ENCODE measurements at places on chromosomes 5 and 9.

GRCh38 chr9:127380479-127380878 is 16.5 kb upstream of the SLC2A8 start:
- DNase-seq, result no peak

DNA sequence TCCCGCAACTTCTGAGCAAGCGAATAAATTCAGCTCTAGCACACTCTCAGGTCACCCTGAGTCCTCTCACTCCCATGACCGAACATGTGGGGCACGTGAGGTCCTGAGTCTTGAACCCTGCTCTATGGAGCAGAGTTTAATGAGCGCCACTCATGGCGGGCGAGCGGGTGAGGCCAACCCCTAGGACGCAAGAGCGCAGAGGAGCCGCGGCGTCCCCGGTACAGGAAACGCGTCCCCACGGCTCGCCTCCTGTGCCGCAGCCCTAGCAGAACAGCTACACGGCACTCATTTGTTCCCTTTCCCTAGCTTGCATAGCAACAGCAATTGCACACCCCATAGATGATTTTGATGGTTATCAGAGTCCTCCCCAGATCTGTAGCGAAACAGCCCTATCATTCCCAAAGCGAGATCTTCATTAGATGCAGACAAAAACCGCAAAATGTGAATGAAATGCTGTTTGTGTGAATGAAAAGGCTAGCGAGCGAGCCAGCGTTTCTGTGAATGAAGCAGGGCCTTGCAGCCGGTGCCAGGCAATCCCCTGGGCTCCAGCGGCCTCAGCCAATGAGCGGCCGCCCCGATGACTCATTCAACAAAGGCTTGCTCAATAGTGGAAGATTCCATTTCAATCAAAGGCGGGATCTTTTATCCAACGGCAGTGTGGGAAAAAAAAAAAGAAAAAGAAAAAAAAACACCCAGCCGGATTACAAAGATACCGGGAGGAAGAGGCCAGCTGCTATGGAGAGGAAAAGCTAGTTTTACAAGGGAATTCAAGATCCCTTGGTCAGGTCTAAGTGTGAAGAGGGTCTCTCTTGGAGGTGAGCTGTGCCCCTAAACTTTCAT is 1.5 kb upstream of the SHC3 start:
- DNase-seq, result no peak

GRCh38 chr5:126967808-126968466 is 62.4 kb downstream of the MARCHF3 start:
- DNase-seq, result no peak

- no peak for DNase-seq
Observed at GRCh38 chr5:59767211-59767605, 126.3 kb downstream of the PDE4D start.

- peak; percentile 26 for DNase-seq
Observed at GRCh38 chr5:95822043-95822541, 434 bp downstream of the GLRX start.

DNA sequence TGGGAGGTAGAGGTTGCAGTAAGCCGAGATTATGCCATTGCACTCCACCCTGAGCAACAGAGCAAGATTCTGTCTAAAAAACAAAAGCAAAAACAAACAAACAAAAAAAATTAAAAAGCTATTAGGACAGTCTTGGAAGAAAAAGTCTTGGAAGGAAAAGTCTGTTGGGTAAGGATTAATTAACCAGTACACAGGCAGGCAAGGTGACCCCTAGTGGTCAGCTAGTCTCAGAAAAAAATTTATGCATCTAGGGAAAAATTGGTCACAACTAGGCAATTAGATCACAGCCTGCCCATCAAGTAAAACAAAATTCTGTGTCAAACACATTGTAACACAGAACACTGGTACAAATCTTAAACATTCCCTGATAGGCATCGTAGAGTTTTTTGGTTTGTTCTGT is 6.7 kb upstream of the ANKRD18B start:
- DNase-seq, result no peak

- DNase-seq, result no peak
Observed at GRCh38 chr9:114092336-114092735, 6.8 kb downstream of the KIF12 start.

DNA sequence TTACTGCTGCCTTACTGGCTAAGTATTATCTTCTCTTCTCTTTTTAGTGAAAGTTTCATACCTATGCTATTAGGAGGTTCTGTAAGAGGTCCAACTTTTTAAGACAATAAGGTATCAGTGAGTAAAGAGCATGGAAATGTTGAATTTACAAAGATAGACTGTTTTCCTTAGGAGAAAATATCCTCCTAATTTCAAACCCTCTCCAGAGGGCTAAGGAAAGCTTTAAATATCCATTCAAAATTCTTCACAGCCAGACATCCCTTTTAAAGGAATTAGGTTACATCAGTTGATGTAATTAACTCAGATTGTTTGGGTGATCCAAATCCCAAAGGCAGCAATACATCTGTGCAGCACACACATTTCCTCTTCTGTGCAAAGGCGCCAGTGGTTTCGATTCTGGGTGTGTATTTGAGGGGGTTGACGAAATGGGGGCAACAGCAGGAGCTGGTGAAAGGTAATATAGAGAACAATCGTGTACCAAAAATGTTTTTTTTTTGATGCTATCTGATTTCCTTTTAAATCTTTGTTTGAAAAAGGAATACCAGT is 273.8 kb upstream of the RPS23 start:
- DNase-seq, result no peak

GRCh38 chr5:96626956-96627355 is 35.2 kb upstream of the CAST start:
- no peak for DNase-seq

GRCh38 chr5:8825139-8825757 is 720.6 kb downstream of the SEMA5A start:
- DNase-seq, result no peak

DNA sequence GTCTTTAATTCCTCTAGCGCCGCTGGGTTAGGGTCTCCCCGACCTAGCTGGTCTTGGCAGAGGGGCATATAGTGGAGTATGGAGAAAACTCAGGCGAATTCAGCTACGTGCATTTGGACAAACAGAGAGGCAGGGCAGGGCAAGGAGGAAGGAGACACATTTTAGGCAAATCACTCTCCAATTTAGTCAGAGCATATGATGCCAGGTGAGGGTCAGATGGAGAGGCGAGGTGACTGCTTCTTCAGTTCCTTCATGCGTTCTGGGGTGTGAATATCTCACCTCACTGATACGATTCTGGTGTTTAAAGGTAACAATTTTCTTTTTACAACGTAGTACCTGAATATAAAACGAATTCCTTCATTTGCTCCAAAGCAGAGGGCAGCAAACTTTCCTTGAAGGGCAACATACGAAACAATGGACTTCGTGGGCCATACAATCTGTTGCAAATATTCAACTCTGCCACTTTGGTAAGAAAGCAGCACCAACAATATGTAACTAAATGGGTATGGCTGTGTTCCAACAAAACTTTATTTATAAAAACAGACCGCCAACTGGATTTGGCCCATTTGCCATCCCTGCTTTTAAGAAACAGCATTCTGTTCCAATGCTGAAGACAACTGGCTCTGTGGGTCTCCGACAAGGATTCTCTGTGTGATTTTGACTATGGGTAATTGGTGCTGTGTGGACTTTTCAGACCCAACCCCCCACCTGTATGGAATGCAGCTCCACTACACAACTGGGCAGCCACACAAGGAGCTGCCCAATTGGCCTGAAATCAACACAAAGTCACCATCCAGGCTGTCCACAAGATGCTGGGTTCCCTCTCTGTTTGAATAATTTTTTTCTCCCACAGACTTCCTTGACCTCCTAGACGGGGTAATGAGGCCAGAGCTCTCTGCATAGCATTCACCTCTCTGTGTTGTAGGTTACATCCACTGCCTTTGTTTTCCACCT is 53.8 kb downstream of the RAPGEF1 start:
- DNase-seq, result no peak

- DNase-seq, result no peak
Observed at GRCh38 chr9:130844044-130844451, 9.0 kb downstream of the ABL1 start.

DNA sequence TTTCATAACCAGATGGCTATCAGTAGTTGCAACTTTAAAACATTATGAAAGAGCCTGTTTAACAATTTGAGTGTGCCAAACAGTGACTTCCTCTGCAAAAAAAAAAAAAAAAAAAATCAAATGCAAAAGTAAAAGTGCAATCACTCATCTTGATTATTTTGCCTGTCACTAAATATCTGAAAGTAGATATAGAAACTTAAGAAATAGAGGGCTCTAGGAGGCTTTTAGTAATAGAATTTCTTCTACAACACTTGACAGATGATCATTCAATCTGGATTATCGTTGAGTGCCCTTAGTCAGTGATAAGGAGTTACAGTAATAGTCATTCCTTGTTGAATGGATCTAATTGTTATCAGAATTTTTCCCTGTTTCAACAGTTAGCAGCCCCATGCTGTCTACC is 101.8 kb downstream of the CETN3 start:
- no peak for DNase-seq

DNA sequence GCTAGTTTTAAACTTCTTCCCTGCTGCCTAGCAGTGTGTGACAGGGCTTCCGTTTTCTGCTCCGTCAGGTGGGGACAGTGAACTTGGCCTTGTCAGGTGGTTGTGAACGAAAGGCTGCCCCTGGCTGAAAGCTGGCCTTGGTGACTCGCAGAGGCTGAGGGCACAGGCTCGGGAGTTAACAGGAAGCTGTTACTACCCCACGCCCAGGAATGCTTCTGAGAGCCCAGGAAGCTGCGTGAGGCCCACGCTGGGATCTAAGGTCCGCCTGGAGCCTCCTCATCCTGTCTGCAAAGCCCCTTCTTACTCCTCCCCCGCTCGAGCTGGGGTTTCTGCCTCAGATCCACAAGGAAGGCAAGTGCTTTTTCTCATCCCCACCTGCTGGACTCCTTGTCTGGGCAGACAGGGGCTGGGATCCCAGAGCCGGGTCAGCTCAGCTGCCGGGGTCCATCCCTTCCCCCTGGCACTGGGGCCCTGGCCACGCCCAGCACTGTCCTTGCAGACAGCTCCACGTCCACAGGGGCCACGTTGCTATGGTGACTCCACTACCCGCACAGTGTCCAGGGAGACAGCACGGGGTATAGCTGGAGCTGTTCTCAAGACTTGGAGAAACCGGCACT is 124.7 kb upstream of the TBC1D2 start:
- no peak for DNase-seq

DNA sequence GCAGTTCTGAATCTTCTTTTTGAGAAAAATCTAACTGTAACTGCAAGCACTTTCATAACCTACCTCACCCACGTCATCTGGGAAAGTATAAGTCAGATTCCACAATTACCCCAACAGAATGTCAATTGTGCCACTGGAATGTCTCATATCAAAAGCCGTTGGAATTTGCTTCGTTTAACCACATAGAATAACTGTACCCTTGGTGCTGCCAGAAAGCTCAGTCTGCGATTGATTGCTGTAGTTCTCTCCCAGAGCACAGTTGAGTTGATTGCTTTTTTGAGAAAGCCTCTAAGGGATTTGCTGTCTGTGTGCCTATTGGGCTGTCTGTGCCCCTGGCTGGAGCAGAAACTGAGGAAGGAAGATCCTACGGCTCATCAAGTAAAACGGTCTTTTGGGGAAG is 583.6 kb downstream of the TMEM38B start:
- DNase-seq, result no peak

GRCh38 chr5:123414974-123415373 is 8.2 kb downstream of the CEP120 start:
- DNase-seq, result no peak

DNA sequence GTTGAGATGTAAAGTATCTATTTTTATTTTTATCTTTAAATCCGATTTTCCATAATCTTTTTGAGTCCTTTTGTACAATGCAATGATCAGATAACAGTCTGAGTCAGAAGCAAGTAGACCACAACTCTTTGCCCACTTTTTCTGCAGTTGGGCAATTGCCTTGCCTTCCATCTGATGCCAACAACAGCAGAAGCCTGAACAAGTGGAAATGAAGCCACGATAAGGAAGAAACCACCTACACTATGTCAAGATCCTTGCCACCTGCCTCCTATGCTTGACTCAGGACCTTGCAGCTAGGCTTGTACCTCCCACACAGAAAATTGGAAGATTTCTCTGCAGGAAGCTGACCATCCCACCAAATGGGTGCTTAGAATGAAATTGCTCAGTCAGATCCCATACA is 78.6 kb downstream of the ANXA1 start:
- no peak for DNase-seq

- no peak for DNase-seq
Observed at GRCh38 chr5:110588286-110588980, 138.0 kb downstream of the TMEM232 start.

DNA sequence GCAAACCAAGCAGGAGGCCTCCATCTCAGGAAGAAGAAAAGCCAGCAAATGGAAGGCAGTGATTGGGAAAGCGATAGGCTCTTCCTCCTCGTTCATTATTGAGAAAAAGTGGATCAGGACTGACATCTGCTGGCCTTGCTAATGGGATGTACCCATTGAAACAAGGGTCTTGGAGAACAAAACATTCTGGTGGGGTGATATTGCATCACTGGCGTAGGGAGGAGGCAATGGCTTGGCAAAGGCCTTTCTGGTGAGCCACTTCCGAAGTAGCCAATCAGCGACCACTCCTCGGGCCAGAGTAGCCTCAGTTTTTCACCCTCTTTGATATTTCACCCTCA is 86.7 kb upstream of the NFIB start:
- no peak for DNase-seq

DNA sequence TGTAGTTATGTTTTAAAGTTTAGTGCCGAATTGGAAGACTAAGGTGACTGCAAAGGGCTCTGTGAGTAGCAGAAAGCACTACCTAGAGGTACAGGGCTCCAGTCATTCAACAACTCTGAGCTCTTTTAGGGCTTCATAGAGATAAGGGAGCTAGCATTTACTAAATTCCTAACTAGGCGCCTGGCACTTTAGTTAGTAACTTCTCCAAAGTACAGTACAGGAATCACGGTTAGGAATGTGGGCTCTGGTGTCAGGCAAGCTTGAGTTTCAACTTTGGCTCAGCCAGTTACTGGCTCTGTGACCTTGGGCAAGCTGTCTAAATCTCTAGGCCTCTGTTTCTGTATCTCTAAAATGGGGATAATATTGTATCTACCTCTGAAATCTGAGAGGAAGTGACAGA is 115.3 kb downstream of the SLIT3 start:
- DNase-seq, result no peak

DNA sequence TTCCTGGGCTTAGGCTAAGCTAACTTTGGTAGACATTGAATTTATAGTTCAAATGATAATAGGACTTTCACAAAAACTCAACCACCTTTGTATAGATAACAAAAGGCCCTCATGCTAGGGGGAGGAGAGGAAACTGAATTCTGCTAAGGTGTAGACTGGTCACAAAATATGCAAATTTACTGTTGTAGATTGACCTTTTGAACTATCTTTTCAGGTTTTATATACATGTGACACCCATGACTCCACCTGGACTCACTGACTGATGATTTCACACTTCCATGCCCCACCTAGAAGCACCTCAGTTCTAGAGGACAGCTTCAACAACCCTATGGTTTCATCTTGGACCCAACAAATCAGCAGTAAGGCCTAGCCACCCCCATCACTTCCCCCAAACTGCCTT is 165.7 kb downstream of the CEMIP2 start:
- no peak for DNase-seq

- DNase-seq, result no peak
Observed at GRCh38 chr9:124452841-124453585, 2.8 kb downstream of the ADGRD2 start.

GRCh38 chr9:114218264-114219120 is 63.2 kb downstream of the COL27A1 start:
- DNase-seq, result no peak

GRCh38 chr5:156888520-156888919 is 38.4 kb downstream of the PPP1R2B start:
- no peak for DNase-seq

- DNase-seq, result no peak
Observed at GRCh38 chr5:11385901-11386293, 518.3 kb downstream of the CTNND2 start.

All from naive thymus-derived CD4-positive, alpha-beta T cell (primary cell).